ENCODE measurements at places on chromosomes 1 and 21.
A peak's percentile ranks its signal among the peaks of the same experiment; 100 is the strongest.

GRCh38 chr1:30335389-30335996 is 387.9 kb downstream of the MATN1 start:
- no peak for DNase-seq

DNA sequence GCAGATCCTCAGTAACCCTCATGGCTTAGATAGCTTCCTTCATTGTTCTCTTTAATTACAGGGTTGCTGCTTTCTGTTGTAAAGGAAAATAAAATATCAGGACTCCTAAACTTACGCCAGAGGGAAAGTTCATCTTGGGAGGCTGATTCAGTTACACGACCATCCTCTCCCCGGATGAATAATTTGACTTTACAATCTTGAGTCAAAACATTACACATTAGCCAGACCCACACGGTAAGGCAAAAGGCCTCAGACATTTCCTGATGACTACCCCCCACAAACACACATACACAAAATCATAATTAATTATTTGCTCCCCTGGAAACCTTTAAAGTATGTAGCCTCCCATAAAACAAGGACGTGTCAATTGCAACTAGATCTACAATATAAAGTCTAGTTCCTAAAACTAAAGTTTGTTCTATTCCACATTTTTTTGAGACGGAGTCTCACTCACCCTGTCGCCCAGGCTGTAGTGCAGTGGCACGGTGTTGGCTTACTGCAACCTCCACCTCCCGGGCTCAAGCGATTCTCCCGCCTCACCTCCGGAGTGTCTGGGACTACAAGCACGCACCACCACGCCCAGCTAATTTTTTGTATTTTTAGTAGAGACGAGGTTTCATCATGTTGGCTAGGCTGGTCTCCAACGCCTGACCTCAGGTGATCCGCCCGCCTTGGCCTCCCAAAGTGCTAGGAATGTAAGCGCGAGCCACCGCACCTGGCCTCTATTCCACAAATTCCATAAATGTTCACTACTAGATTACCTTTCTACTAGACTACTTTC is 830 bp upstream of the PRDX1 start:
- DNase-seq: peak; percentile 74

DNA sequence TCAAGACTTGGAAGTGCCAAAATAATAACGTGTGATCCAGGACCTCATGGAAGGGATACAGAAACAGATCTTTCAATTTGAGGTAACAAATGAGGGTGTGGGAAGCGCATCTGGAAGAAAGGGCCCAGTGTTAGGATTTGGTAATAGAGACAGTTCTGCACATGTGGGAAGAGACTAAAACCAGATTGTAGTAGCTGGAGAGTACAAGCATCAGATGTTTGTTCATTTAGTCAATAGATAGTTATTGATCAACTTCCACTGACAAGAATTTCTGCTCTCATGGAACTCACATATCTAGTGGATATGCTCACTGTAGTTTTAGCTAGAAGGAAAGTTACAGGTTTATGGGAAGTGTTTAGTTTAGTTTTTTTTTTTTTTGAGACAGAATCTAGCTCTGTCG is 153.6 kb downstream of the TLR5 start:
- DNase-seq: peak; percentile 23

GRCh38 chr1:98385652-98386051 is 275.9 kb upstream of the SNX7 start:
- DNase-seq: peak; percentile 33

GRCh38 chr1:42679364-42679983 is 2.7 kb upstream of the YBX1 start:
- DNase-seq: peak; percentile 87

GRCh38 chr1:47991673-47992072 is 5.5 kb downstream of the TRABD2B start:
- peak; percentile 17 for DNase-seq

DNA sequence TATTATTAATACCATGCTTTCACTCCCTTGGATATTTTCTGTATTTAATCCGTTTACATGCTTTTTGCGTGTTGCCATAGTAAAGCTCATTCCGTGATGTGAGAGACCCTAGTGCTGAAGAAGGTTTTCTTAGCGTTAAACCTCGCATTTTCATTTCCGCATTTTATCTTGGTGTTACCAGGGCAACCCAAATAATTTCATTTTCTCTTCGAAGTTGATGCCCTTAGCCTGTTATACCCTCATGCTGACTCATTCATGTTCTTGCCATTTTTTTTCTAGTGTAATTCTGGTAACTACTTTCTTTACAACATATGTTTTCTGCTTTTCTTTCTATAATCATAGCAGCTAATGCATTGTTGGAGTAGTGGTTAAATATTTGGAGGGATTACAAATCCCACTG is 37.2 kb downstream of the LRRC8C start:
- DNase-seq: peak; percentile 12

- DNase-seq: no peak
Observed at GRCh38 chr1:208791456-208791855, 547.3 kb upstream of the PLXNA2 start.

- DNase-seq: peak; percentile 66
Observed at GRCh38 chr1:65393347-65393746, 27.1 kb upstream of the LEPR start.

DNA sequence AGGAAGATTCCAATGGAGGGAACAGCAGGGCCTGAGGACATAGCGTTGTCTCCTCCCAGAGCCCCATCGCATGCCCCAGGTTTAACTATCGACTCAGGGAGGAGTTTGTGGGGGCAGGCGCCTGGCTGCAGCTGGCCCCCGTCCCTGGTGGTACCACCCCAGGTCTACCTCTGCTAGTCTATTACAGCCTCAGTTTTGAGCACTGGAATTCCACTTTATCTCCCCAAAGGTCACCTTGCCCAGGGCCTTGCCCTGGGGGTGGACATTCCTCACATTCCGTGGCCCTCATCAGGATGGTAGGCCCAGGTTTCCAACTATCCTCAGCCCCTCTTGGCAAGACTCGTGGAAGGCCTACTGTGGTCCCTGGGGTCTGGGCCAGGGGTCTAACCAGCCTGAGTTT is 65.4 kb upstream of the SSBP3 start:
- DNase-seq: no peak

- DNase-seq: no peak
Observed at GRCh38 chr1:109935451-109935900, 24.8 kb downstream of the CSF1 start.

- no peak for DNase-seq
Observed at GRCh38 chr1:220207411-220207810, 64.8 kb downstream of the RAB3GAP2 start.

DNA sequence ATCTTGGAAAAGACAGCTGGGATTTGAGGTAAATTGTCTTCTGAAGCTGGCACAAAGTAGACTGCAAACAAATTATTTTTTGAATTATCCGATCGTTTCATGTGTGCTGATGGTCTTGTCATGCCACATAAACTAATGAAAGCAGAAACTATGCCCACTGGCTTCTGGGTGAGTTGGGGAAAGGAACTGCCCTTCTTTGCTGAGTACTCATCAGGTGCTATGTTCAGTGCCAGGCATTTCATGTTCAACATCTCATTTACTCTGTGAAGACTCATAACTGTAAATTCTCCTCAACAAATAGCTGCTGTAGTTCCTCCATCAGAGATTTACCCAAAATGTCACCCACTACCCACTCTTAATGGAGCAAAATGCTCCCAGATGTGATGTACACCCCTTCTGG is 1.2 kb downstream of the TRIT1 start:
- DNase-seq: no peak

DNA sequence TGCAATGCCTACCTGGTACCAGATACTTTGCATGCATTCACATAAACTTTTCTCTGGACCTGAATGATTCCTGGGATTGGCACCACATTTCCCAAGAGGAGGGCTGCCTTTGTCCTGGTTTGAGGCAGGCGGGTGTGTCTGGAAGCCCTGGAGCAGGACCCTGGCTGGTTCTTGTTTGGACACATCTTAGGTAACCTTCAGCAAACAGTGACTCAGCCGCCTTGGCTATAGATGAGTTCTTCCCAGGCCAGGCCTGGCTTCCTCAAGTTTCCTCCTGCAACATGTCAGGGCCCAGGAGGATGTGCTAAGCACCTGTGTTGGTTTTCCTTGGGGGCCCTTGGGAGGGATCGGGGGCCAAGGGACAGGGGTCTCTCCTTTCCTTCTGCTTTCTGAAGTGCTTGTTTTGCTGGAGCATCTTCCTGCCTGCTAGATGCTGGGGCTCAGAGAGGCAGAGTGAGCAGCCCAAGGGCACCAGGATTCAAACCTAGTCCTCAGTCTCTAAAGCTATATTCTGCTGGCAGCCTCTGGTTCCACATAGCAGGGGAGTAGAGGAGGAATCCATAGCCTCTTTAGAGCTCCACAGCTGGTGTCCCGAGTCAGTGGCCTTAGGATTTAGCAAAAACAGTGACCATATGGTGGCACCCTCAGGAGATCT is 38.2 kb downstream of the PAX7 start:
- DNase-seq: no peak

DNA sequence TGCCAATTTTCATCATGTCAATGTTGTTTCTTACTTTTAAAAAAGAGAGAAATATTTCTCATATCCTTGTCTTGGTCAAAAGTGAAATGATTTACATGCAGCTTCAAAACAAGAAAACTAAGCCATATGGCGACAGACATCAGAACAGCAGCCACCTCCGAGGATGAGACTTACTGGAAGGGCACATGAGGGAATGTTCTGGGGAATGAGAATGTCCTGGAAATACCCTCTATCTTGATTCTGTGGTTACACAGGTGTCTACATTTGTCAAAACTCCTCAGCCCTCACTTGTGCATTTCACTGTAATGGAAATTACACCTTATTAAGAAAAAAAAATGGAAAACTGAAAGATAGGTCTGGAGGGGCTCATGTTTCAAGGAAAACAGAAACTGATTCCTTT is 14.2 kb upstream of the ECE1 start:
- no peak for DNase-seq

DNA sequence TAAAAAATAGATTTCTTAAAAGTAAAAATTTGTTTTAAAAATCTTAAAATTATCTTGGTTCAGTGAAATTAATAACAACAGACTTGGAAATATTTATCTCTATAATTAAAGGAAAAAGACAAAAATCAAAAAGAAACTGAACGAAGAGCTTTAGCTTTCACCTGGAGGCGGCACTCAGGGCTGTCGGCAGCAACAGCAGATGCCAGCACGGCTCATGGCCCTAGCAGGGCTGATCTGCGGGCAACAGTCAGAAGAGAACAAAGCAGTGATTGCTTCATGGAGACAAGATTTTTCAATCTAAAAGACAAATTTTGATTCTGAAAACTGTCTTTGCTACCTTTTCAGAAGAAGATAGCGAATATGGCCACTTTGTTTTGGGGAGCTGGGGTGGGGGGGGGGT is 22.6 kb downstream of the UBE2G2 start:
- DNase-seq: no peak

DNA sequence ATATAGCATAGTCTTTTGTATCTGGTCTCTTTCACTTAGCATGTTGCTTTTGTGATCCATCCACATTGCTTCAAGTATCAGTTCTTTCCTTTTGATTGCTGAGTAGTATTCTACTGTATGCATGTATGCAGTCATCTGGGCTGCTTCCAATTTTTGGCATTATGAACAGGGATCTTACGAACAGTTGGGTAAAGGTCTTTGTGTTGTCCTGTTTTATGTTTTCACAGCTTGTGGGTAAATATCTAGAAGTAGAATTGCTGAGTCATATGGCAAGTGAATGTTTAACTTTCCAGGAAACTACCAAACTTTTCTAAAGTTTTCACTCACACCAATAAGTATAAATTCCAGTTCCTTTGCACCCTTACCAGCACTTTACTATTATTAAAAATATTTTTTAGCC is 60.9 kb downstream of the LHX4 start:
- DNase-seq: peak; percentile 67

DNA sequence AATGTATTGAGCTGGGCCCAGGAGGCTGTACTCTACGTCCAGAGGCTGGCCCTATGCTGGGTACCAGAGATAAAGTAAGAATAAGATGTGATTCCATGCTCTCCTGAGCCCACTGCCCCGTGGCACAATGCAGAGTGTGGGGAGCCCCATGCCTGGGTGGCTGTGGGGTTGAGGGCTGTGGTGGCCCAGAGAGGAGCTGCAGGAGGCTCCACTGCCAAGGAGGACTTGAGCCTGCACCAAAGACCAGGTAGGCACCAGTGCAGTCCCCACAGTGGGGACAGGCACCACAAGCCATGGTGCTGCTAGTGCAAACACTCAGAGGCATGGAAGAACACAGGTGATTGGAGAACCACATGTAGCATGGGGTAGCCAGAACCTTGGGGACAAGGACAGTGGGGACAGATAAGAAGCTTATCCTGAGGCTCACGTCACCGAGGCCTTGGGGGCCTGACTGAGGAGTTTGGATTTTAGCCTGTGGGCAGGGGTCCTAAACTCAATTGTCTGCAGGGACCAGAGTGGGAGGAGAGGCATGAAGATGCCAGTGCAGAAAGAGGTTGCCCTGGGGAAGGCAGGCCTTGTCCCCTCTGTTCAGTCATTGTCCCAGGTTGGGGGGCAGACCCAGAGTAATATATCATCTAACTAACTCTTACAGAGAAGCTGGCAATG is 21.9 kb upstream of the EPS8L3 start:
- DNase-seq: no peak

GRCh38 chr1:97783751-97784150 is 137.1 kb downstream of the DPYD start:
- no peak for DNase-seq

DNA sequence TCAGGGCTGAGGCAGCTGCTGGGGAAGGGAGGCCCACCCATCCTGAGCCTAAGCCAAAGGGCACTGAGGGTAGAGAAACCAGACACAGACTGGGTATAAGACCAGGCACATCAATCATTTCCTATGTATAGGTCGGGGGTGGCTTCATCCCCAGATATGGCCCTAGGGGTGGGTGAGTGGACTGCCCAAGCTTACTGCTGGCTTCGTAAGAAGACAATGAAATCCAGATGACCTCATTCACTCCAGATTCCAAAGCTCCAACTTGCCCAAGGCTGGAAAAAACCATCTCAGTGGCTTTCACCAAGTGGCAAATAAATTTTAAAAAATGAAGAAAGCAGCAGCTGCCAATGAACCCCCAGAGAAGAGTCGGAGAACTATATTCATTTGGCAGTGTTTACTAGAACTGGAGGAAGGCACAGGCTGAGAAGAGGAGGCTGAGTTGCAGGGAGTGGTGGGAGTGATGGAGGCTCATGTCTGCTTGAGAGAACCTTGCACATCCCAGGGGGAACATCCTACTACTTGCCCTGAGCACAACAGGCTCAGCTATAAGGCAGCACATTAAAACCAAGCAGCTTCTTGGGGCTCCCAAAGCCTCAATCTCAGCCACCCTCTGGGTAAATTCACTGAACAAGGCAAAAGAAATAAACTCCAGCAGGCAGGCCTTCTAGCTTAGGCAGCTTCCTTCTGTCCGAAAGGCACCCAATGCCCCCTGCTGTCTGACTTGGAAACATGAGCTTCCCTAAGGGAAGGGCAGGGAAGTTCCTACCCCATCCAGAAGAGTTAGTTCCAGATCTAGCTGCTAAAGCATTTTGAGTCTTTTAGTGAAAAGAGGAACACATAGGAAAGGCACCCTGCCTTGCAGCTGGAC is 14.1 kb downstream of the PEA15 start:
- peak; percentile 76 for DNase-seq
